MG63 (cell line): ENCODE measurements at places on chromosomes 13 and 19. TPM values are rescaled to one million over a fixed set of nuclear protein-coding genes. Genes with fewer than 3 reads are reported as not detected.

DNA sequence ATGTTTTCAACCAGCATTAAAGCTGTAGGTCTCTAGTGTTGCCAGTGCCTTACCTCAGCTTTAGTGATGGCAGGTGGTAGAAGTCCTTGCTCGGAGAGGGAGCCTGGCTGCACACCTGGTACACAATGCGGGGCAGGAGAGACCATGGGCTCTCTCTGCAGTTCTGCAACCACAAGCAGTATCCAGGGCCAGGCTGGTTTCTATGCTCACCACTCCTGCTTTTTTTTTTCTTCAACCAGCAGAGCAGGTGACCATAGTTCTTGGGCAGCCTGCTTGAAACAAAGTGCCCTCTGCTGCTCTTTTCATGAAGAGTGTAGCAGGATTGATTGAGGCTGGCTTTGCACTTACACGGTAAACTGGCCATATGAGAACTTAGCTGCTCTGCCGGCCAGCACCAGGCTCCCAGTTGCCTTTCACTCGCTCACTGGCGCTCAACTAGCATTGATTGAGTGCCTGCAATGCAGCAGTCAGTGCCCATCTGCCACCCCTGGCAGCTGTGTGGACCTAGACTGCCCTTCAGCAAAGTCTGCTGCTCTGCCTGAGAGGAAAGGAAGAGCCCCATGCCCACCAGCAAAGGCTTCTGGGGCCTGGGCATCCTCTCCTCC is 4.4 kb upstream of the CHAMP1 start:
- DNase-seq, result no peak

DNA sequence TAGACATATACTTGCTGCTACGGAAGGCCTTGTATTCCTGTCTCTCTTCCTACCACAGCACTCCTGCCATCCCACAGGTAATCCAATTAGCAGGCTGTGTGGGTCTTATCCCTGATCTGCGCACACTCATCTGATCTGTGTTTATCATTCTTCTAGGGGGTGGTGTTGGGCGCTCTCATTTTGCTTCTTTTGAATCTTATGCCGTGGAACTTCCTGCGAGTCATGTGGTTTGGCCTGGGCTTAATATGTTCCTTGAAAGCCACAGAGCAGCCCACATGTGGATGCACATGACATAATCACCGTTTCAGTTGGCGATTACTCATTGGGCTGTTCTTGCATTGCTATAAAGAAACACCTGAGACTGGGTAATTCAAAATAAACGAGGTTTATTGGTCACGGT is 7.5 kb downstream of the RASA3 start:
- DNase-seq, result peak; percentile 54

DNA sequence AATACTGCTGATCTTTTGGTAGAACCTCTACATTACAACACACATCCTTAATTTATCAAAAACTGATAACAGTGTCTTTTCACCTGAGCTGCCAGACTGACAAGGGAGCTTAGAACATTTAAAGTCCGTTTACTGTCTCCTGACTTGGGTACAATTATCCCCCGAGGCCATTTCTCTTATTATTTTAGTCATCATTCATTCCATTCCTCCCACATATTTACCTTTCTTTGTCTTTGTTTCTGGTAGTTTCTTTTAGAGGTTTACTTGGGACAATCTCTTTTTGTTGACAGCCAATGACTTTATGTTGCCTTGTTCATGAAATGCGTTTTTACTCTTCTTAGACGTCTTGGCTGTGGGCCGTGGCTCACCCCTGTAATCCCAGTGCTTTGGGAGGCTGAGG is 186.9 kb downstream of the PCCA start:
- no peak for DNase-seq

GRCh38 chr13:77853703-77854102 is 64.9 kb downstream of the EDNRB start:
- DNase-seq, result no peak

GRCh38 chr13:89831157-89831556 is 1516.3 kb upstream of the MIR17HG start:
- DNase-seq, result no peak

Gene LCP1
- 0.57 and 0.63 TPM in 2 replicates for total RNA-seq

Gene TICAM1
- 0.59 and 3.2 TPM in 2 replicates for total RNA-seq

Gene FCER2
- not detected in 2 replicates for total RNA-seq
